B cell (primary cell): ENCODE measurements at places on chromosomes 16 and 17. TPM values are rescaled to one million over a fixed set of nuclear protein-coding genes. Genes with fewer than 3 reads are reported as not detected.

The ZNF689 gene
- 11.9 and 12.4 TPM in 2 replicates for total RNA-seq

The ARSG gene
- total RNA-seq = 18.1 and 18.4 TPM in 2 replicates

- no peaks in the 10 kb centered on the region for H3K27me3 ChIP-seq
- no peak overlapping the region for H3K27ac ChIP-seq
- no peak for DNase-seq
- no peak overlapping the region for H3K4me3 ChIP-seq
- H3K36me3 ChIP-seq = no peaks in the 10 kb centered on the region
These were observed 120.7 kb upstream of the GSE1 start for GRCh38 chr16:85492295-85492864.

DNA sequence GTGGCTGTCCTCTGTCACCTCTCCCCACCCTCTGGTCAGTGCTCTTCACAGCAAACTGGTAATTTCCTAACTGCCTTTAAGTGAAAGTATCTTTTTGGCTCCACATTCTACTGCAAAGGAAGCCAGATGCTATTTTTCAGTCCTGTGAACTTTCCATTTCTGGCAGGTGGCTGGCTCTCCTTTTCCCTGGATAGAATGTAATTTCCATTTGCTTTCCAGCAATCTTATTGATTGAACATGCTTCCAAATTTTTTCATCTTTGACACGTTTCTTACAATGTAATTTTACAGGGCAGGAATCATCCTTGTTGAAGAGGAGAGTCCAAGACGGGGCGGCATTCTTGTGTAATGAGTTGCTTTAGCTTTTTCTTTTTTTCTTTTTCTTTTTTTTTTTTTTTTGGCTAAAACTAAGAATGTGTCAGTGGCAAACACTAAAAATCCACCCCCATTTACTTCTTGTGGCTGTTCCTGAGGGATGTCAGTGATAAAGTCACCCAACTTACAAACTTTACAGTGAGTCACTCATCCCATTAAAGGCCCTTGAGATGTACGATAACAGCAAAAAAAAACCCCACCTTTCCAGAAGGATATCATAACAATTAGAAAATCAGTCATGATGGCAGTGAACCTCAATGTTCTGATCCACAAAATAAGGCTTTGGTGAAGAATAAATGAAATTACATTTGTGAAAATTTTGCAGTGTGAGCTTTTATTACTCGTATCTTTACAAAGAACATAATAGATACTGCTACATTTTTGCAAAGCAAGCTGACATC, 29.4 kb upstream of the PRKCA start:
- no peaks in the 10 kb centered on the region for H3K36me3 ChIP-seq
- no peaks in the 10 kb centered on the region for H3K27me3 ChIP-seq
- H3K27ac ChIP-seq = no peak overlapping the region
- no peak for DNase-seq
- H3K4me3 ChIP-seq = no peak overlapping the region
- no peaks in the 10 kb centered on the region for H3K4me1 ChIP-seq

- H3K4me1 ChIP-seq = peaks cover 7% of the 10 kb centered on the region
- H3K27ac ChIP-seq = no peak within 1 kb of the TSS
- peaks cover 40% of the 10 kb centered on the region for H3K27me3 ChIP-seq
- DNase-seq = no peak
- no peaks in the 10 kb centered on the region for H3K36me3 ChIP-seq
- no peak within 1 kb of the TSS for H3K4me3 ChIP-seq
These were observed at the start of gene JPH3 for GRCh38 chr16:87602001-87602775. Gene JPH3, plus strand, starts transcription at chr16:87602508. Its CDS starts 639 bp downstream, at chr16:87603147.

- H3K4me1 ChIP-seq = no peaks in the 10 kb centered on the region
- no peak overlapping the region for H3K27ac ChIP-seq
- H3K27me3 ChIP-seq = peaks cover 5% of the 10 kb centered on the region
- DNase-seq = no peak
- no peaks in the 10 kb centered on the region for H3K36me3 ChIP-seq
These were observed 47.9 kb downstream of the LYRM1 start for GRCh38 chr16:20948444-20948843.
